ENCODE measurements at places on chromosomes 6 and 20. TPM values are rescaled to one million over a fixed set of nuclear protein-coding genes. Genes with fewer than 3 reads are reported as not detected.

GRCh38 chr6:5112066-5112799 lies 27.1 kb downstream of the PPP1R3G start:
- no peaks in the 10 kb centered on the region for H3K4me1 ChIP-seq
- no peak for DNase-seq
- H3K27me3 ChIP-seq = no peaks in the 10 kb centered on the region
- H3K27ac ChIP-seq = no peak overlapping the region
- H3K36me3 ChIP-seq = no peaks in the 10 kb centered on the region

DNA sequence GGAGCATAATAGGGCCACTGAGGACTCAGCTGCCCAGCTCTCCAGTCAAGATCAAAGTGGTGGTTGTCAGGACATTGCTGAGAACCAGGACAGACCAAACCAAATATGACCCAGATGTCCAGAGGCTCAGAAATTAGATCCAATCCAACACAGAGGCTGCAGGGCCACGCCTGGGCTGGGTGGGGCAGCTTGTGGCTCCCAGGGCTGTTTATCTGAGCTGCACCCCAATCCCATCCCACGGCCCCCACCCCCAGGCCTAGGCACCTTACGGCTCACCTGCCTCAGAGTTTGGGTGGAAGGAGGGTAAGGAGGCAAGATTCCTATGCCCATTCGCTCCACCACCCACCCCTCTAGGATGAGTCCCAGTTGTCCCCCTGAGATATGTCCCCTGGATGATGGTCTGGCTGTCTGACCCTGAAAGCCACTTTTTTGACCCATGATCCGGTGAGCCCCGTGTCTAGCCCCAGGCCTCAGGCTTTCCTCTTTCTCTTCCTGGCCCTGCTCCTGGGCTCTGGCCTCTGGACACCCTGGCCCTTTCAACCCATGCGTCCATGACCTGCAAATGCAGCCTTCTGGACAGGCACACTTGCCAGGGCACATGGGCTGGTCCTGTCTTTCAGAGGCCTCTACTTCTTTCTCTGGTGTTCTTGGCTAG lies 40.0 kb downstream of the CPXM1 start:
- DNase-seq = no peak
- peaks cover 13% of the 10 kb centered on the region for H3K27me3 ChIP-seq
- H3K27ac ChIP-seq = no peak overlapping the region

DNA sequence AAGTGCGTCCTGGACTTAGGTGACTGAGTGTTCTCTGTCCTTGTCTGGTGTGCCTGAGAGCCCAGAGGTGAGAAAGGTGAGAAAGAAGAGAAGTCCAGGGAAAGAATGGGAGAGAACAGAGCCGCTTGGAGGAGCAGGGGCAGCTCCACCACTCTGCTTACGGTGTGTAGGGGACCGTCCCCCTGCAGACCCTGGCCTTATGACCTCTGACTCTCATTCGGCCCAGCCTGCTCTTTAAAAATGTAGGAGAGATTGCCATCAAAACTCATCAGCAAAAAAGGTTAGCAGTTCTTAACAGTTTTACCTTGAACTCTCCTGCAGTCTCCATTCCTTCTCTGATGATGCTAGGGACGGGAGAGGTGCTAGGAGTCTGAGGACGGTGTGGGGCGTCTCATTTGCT lies 2.0 kb downstream of the TMEM181 start:
- H3K4me1 ChIP-seq = peaks cover 50% of the 10 kb centered on the region
- no peak overlapping the region for H3K27ac ChIP-seq
- peak overlapping the region; percentile 97 for H3K4me3 ChIP-seq
- DNase-seq = no peak
- H3K36me3 ChIP-seq = peaks cover 19% of the 10 kb centered on the region

ANKEF1 gene
- total RNA-seq = 0.25 TPM

C6orf58 gene
- total RNA-seq = not detected

SLC13A3 gene
- not detected for total RNA-seq

DNA sequence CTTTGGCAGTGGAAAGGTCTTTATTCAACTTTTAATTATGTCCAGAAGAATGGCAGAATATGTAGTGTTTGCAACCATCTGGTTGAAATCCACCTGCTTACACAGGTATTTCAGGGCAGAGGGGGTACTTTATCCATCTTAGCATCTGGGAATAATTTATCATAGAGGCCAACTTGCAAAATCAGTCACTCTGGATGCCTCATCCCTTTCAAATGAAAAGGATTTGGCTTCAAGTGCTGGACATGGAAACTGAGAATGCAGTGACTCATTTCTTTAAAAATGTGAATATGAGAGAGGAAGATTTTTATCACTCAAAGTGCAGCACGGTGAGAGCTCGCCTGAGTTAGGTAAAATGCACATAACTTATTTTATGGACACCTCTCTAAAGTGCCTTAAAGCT lies 758.3 kb downstream of the KIF16B start:
- H3K4me3 ChIP-seq = no peak overlapping the region
- no peaks in the 10 kb centered on the region for H3K36me3 ChIP-seq

DNA sequence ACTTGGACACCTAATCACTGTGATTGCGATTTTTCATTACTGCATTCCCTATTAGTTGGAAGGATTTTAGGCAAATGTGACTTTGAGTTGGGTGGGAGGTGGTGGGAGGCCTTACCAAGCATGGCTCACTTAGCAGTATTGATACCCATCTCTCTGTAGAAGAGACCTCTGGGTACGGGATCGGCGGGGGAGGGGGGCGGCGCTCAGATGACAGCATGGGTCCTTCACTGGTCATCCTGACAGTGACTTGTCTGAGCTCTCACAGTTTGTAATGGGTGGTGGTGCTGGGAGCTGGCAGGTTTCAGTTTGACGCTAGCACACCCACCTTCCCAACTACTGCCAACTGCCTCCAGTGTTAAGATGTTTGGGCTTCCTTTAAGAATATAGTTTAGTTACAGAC lies 231.4 kb downstream of the ARID1B start:
- H3K4me1 ChIP-seq = peaks cover 16% of the 10 kb centered on the region
- DNase-seq = no peak

DNA sequence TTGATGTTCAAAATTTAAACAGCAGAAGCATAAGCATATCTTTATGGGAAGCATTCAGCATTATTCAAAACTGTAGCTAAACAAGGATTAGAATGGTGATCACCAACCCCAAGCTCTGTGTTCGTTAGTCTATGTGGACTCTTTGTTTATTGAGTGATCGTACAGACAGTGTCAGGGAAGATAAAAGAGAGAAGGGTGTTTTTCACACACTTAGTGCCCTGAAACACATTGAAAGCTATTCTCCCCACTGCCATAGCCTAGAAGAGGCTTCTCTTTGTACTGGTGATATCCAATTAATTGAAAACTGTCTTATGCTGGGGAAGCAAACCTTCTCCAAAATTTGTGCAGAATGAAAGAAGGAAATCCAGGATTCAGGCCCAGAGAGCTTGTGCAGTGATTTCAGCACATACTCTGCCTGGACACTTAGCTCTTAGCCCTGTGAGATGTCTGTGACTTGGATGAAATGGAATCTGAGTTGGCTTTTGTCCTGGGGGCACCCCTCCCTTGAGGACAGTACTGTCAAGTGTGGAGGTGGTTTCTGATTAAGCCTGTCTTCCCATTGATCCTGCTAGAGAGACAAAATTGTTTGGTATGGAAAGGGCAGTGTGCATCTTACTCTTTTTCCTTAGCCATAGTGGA lies 125.7 kb upstream of the MTHFD1L start:
- no peak overlapping the region for H3K27ac ChIP-seq
- H3K4me3 ChIP-seq = no peak overlapping the region
- no peaks in the 10 kb centered on the region for H3K36me3 ChIP-seq

DNA sequence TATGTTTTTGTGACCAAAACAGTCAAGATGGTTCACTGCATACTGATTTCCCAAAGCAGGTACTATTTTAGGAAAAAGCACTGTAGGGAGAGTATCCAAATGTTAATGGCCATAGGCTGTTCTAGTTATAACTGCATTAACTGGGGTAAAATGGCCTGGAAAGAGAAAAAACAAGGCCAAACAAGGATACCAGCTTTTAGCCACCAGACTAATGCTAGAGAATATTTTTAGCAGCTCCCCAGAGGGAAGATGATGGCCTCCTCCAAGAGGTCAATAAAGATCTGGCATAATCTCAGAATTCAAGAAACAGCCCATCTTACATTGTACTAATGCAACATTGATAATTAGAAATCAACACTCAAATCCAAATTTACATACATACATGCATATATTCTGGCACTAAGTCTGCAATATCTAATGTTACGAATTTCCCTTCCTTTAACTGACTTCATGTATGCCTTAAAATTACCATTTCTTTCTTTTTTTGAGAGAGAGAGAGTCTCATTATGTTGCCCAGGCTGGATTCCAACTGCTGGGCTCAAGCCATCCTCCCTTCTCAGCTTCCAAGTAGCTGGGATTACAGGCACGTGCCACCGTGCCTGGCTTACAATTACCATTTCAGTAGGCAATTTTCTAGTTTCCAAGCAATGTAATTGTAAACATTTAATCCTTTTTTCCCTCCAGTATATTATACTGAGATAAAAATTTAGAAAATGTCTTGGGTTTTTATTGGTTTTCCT lies 9.3 kb downstream of the COX7A2 start:
- H3K36me3 ChIP-seq = peaks cover 24% of the 10 kb centered on the region
- H3K4me1 ChIP-seq = no peaks in the 10 kb centered on the region
- no peak overlapping the region for H3K27ac ChIP-seq

DNA sequence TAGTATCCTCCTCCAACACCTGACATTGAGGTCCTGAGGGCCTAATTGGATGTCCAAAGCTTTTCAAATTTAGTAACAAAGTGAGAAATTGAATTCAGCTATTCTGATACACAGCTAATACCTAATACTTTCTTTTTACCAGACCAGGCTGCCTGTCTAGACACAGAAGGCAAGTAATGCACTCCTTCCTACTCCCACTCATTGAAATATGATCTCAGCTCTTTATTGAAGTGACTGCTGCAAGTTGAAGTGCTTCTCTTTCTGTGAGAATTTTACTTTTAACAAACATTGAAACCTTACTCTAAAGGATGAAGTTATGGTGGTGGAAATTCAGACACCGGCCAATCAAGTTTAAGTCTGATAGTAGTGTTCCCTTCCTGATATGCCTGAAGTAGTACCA lies 90.8 kb upstream of the OGFRL1 start:
- H3K4me3 ChIP-seq = no peak overlapping the region
- H3K27ac ChIP-seq = no peak overlapping the region
- H3K27me3 ChIP-seq = no peaks in the 10 kb centered on the region
- no peaks in the 10 kb centered on the region for H3K36me3 ChIP-seq
- H3K4me1 ChIP-seq = no peaks in the 10 kb centered on the region

ABCC10 gene
- 46.7 TPM for total RNA-seq

DNA sequence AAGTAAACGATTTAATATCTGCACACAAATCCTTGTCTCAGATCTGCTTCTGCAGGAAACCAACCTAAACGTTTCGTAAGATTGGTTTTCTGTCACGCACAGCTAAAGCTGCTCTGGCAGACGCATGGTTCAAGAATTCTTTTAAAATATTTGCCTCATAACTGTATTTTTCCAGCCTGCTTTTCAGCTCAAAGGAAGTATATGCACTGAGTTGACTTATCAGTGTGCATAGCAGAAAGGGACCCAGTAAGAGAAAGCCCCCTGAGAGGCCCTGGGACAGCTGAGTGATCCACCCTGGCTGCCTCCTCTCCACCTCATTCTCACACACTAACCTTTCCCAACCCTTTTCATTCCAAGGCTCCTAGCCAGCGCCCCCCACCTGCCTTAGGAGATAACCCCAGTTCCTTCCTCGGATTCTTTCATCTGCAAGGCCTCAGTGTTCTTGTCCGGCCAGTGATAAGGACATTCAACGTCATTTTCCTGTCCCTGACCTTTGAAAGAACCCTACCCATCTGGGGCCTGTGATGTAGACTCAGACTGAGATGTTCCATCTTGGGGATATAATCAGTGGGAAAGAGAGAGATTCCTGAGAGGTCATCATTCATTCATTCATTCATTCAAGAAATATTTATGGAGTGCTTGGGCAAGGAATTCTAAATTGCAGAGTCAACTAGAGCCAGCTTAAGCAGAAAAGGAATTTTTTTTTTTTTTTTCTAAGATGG lies 22.4 kb upstream of the SLC9A8 start:
- H3K4me3 ChIP-seq = no peak overlapping the region
- H3K27me3 ChIP-seq = no peaks in the 10 kb centered on the region
- H3K36me3 ChIP-seq = no peaks in the 10 kb centered on the region
- no peak overlapping the region for H3K27ac ChIP-seq
- DNase-seq = no peak

Measured in activated T-helper 2 cell treated with anti-CD3 and anti-CD28 coated beads, Interferon-gamma antibody, Interleukin-2, Interleukin-4, amounts not matched to agents 10 μg/mL and 5 μg/mL and 100 μg/mL, durations not matched to agents 14 hours and 24 hours and 36 hours (primary cell).